ENCODE measurements at places on chromosomes 7 and 10. TPM values are rescaled to one million over a fixed set of nuclear protein-coding genes. Genes with fewer than 3 reads are reported as not detected.

DENND2A gene
- 14.0 TPM for total RNA-seq

- DNase-seq, result no peak
Observed at GRCh38 chr7:149791411-149792219, 18.2 kb upstream of the ZNF467 start.

DNA sequence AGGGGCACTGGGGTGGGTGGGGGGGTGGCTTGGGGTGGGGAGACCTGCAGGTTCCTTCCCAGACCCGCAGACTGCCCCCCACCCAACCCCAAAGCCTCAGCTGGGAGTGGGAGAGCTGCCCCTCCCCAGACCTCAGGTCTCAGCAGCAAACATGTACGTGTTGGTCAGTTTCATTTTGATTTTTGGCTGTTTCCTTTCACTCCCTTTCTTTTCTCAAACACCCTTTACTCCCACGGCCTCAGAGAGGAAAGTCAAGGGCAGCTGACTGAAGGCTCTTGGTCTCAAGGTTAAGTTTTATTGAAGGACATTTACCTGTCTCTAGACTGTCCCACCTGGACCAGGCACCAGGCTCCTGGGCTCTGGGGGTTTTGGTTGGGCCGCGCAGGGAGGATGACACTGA lies 34.1 kb upstream of the HSPB1 start:
- no peak for DNase-seq

LLCFC1 gene
- not detected for total RNA-seq

DNA sequence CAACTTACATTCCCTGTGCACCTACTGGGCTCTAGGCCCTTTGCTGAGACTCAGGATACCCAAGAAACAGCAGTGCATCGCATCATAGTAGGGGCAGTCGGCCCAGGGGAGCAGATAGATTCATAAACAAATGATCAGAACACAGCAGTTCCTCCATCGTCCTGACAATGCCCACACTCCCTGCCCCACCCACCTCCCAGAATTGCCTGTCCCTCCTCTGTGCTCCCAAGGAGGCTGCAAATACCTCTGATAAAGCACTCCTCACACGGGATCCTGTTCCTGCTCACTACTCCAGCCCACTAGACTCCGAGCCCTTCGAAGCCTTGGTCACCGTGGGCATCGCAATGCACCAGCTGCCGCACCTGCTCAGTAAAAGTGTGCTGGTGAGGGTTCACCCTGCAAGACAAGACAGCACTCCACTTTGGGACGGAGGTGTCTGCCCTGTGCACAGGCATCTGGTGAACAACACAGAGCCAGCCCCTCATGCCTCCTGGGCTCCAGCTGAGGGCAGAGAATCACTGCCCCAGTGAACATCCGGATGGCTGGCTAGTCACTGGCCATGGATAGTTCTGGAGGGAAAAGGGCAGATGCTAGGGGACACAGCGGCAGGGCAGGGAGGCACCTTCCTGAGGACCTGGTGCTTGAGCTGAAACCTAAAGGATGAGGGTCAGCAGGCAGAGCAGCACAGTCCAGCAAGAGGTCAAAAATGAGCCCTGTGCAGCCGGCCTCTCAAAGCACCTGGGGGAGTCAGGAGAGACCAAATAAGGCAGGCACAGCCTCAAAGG lies 60.7 kb downstream of the TNS3 start:
- no peak for DNase-seq

- DNase-seq, result no peak
Observed at GRCh38 chr10:99394761-99395386, 35.5 kb downstream of the GOT1 start.

- no peak for DNase-seq
Observed at GRCh38 chr10:101848894-101849351, 5.3 kb upstream of the KCNIP2 start.

DNA sequence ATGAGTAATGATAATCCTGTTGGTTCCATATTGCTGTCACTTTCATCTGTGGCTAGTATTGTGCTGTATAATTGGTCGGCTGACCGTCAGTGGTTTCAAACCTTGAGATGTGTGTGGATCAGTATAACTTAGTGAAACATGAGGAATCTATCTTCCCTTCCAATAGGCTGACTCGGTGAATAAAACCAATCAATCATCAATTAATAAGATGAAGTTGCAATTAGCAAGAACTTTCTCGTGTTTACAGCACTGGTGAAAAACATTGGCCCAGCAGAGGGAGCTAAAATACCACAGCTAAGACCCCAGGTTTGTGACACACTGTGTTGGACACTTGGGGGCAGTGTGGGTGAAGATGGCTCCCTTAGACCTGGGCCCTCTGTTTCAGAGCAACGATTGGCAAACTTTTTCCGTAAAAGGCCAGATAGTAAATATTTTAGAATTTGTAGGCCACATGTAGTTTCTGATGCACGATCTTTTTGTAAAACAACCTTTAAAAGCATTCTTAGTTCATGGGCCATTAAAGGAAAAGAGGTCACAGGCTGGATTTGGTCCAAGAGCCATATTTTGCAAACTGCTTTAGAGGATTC lies 47.8 kb downstream of the STRA8 start:
- peak; percentile 88 for DNase-seq

FAM25G gene
- total RNA-seq, result not detected

TMEM26 gene
- 0.55 TPM for total RNA-seq

- DNase-seq, result no peak
Observed at GRCh38 chr7:90897961-90898469, 301.9 kb downstream of the CDK14 start.

DNA sequence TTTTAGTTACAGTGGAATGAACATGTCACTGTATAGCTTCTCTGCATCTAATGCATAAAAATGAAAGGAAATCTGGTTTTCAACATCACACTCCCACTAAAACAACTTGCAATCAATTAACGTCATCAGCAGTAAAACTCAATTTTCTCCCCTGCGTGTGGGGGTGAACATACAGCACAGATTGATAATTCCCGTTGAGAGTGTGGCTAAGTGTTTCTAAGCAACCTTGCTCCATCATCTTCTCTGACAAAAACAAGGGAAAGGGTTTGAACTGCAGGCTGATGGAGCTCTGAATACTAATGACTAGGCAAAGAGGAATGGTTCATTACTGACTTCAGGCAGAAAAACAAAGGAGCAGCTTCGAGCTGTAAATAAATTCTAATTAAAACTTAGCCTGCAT lies 238.3 kb downstream of the PARD3 start:
- no peak for DNase-seq

DNA sequence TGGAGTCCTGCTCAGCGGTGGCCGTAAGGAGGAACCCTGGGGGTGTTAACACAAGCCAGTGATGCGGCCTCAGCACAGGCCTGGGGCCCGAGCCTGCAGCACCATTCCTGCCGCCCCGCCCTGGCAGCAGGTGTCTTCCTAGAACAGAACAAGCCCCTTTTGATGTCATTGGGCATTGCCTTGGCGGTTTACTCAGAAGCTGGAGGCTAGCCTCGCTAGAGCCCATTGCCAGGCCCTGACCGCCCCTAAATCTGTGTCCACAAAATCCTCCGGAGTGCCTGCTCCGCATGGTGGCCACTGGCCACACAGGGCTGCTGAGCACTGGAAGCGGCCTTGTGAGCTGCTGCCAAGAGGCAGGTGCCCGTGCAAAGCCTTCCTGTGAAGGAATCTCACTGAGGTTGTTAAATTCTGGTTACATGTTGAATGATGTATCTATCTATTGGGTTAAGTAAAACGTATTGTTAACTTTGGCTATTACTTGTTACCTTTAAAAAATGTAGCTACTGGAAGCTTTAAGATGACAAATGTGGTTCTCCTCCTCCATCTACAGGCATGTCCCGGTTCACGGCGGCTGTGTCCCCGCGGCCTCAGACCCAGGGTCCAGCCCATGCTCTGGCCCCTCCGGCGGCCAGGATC lies 1.2 kb upstream of the INPP5A start:
- DNase-seq, result no peak

ASIC3 gene
- 4.4 TPM for total RNA-seq

DNA sequence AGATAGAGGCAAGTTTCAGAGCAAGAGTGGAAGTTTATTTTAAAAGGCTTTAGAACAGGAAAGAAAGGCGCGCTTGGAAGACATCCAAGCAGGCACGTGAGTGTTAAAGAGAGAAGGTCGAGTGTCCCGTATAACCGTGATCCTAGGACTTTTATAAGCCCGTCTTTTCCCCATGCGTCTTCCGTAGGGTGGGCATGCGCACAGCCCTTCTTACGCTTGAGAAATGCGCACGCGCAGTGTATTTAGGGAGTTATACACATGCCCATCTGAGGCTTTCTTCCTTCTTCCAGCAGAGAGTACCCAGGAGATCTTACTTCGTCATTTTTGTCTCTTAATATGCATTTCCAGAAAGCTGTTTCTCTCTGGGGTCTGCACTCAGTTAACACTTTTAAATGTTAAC lies 52.4 kb downstream of the CALD1 start:
- DNase-seq, result peak; percentile 24

- no peak for DNase-seq
Observed at GRCh38 chr10:1762076-1762475, 24.8 kb upstream of the ADARB2 start.

RET gene
- total RNA-seq, result 1.6 TPM

- peak; percentile 48 for DNase-seq
Observed at GRCh38 chr10:119362122-119362521, 154.8 kb downstream of the GRK5 start.

GSTO1 gene
- total RNA-seq, result 95.0 TPM

AEBP1 gene
- 107 TPM for total RNA-seq

GRCh38 chr10:35347121-35347562 lies 10.8 kb downstream of the CCNY start:
- DNase-seq, result no peak

FRG2B gene
- not detected for total RNA-seq

GRCh38 chr7:46026741-46027140 lies 105.7 kb upstream of the IGFBP3 start:
- no peak for DNase-seq

FAM24B gene
- total RNA-seq, result 4.9 TPM

- DNase-seq, result no peak
Observed at GRCh38 chr10:86547296-86547695, 25.7 kb upstream of the WAPL start.

- DNase-seq, result no peak
Observed at GRCh38 chr10:21196822-21197395, 299.8 kb upstream of the NEBL start.

TAC1 gene
- total RNA-seq, result 5.2 TPM

OIT3 gene
- total RNA-seq, result 0.40 TPM

DNA sequence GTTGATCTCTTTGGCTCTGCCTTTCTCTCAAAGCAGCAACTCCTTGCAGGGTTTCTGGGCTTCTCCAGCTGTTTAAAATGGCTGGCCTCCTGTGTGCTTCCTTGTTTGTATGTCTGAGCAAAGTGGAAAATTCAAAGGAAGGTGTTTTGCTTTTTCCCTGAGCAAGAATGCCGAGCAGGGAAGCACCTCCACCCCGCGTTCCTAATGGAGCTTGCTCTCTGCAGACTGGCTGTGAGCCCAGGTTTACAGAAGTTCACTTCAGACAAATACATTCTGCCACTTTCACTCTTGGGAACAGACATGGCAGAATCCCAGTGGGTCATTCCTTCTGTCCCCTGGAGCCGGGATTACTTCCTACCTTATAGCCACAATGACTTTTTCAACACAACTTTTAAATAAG lies 181.8 kb upstream of the AGK start:
- no peak for DNase-seq

- no peak for DNase-seq
Observed at GRCh38 chr10:6191147-6191546, 11.6 kb upstream of the PFKFB3 start.

- no peak for DNase-seq
Observed at GRCh38 chr10:104038958-104039752, 46.5 kb downstream of the COL17A1 start.

PRTFDC1 gene
- 12.0 TPM for total RNA-seq

DNA sequence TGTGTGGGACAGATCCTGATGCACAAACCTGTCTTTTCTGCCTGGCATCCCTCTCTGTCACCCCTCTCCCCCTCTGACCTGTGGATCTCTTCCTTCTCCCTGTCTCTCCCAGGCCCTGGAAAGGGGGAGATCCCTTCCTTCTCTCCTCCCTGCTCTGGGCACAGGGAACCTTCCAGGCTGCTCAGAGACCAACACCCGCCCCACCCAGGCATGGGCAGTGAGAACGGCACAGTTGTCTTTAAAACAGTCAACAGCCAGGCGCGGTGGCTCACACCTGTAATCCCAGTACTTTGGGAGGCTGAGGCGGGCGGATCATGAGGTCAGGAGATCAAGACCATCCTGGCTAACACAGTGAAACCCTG lies 34.7 kb downstream of the KCNH2 start:
- DNase-seq, result no peak

ZNF853 gene
- total RNA-seq, result 11.2 TPM

CASTOR2 gene
- 21.7 TPM for total RNA-seq

DNA sequence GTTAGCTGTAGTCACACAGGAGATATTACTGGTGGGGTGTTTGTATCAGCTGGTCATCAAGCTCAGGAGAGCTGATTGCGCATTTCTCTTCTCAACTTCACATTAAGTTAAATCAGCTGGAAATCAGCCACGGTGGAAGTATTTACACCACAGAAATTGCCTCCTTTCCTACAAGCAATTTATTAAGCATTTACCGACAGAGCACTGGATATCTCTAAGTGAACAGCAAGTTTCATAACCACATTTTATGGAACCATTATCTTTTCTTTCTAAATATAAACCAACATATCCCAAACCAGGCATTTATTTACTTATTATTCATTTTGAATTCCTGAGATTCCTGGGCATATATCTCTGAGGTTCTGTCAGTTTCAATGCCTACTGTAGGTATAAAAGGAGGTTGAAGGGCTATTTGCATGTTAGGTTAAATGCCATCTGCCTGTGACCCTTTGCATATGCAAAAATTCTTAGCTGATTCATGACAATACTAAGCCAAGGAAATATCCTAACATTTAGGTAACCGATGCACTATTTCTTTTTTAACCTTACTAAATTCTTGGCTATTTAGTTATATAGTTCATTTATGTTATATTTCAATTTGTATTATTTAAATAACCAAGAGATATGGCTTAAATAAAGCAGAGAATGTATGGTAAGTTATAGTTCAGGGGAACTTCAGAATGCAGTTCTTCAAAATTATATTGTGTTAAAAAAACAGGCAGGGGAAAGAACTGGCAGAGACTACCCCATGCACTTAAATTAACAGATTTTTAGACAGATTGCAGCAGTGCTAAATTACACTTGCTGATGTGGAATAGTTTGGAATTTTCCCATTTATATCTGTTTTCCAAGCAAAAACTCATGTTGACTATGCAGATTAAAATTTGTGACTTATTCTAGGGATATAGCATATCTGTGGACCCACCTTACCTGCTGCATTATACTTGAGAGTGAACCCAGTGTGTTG lies 56.8 kb downstream of the DYNC1I1 start:
- no peak for DNase-seq

SLC26A3 gene
- total RNA-seq, result 856 TPM
